Upper lobe of left lung (tissue), 6 donors: ENCODE measurements at places on chromosomes 16 and 17. TPM values are rescaled to one million over a fixed set of nuclear protein-coding genes. Genes with fewer than 3 reads are reported as not detected.

GRCh38 chr17:77542011-77542410, 401.2 kb downstream of the SEC14L1 start:
- H3K4me1 ChIP-seq: peaks cover 10% of the 10 kb centered on the region
- H3K36me3 ChIP-seq: no peaks in the 10 kb centered on the region
- no peaks in the 10 kb centered on the region for H3K27me3 ChIP-seq
- no peak overlapping the region for H3K4me3 ChIP-seq
- no peak for DNase-seq
- H3K27ac ChIP-seq: no peak overlapping the region

DNA sequence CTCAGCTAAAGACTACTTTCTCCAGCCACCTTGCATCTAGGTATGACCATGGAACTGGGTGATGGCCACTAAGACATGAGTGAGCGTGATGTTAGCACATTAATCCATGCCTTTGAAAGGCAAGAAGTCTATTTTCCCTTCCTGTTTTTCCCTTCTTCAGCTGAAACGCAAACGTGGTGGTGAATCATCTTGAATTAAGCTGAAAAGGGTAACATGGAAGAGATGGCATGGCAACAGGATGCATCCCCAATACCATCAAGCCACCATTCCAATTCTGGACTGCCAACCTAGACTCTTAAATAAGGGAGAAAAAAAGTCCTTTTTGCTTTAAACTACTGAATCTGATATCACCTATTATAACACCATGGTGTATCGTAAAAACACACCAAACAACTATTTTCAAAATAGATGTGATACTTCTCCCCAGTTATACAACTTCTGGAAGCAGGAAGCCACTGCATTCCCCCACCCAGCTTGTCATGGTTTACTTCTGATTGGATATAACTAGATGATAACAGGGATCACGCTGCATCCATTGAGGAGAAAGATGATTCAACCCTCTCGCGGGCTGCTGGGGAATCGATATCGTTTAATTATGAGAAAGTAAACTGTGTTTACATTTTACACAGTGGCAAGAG, 368.6 kb downstream of the CDH13 start:
- H3K4me3 ChIP-seq: no peak overlapping the region
- no peak overlapping the region for H3K27ac ChIP-seq
- no peaks in the 10 kb centered on the region for H3K36me3 ChIP-seq
- H3K27me3 ChIP-seq: no peaks in the 10 kb centered on the region

GRCh38 chr17:56801459-56802178, 32.1 kb downstream of the C17orf67 start:
- no peak overlapping the region for H3K27ac ChIP-seq
- DNase-seq: no peak
- H3K27me3 ChIP-seq: no peaks in the 10 kb centered on the region
- no peaks in the 10 kb centered on the region for H3K4me1 ChIP-seq
- H3K36me3 ChIP-seq: no peaks in the 10 kb centered on the region

DNA sequence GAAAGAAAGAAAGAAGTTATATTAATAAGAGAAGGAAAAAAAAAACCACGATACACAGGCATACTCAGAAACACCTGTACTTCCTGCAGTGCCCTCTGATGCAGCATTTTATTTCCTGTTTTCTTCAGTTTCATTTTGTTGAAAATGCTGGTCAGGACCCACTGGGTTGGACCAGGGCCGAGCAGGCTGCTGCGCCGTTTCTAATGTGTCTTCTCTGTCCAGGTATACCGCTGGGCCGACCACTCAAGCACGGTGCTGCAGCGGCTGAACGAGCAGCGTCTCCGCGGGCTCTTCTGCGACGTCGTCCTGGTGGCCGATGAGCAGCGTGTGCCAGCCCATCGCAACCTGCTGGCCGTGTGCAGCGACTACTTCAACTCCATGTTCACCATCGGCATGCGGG, 8.3 kb downstream of the KLHL36 start:
- no peak overlapping the region for H3K27ac ChIP-seq
- DNase-seq: peak; percentile 68
- H3K4me1 ChIP-seq: no peaks in the 10 kb centered on the region
- no peaks in the 10 kb centered on the region for H3K27me3 ChIP-seq
- peaks cover 85% of the 10 kb centered on the region for H3K36me3 ChIP-seq

DNA sequence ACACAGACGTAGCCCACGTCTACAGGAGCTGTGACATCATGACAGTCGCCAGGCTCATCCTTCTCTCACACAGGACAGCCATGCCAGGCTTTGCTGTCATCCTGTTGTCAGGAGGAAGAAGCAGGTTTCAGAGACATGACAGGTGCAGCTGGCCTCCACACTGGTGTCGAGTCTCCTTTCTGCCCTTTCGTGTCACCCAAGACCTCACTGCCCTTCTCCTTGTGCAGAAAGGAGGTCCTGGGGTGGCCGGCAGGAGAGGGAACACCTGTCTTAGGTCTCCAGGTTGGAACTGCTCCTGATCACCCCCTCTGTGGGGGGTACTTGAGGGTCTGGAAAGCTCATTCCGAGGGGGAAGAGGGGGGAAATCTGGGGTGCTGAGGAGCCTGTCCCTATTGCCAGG, 41.6 kb upstream of the IRF8 start:
- H3K4me3 ChIP-seq: no peak overlapping the region
- H3K4me1 ChIP-seq: peaks cover 3% of the 10 kb centered on the region
- H3K36me3 ChIP-seq: no peaks in the 10 kb centered on the region
- no peak for DNase-seq

- H3K27me3 ChIP-seq: no peaks in the 10 kb centered on the region
- no peak for DNase-seq
- peaks cover 25% of the 10 kb centered on the region for H3K4me1 ChIP-seq
- H3K36me3 ChIP-seq: peaks cover 18% of the 10 kb centered on the region
- no peak overlapping the region for H3K4me3 ChIP-seq
- H3K27ac ChIP-seq: no peak overlapping the region
These were observed 2.8 kb downstream of the HAGH start for GRCh38 chr16:1823821-1824220.

DNA sequence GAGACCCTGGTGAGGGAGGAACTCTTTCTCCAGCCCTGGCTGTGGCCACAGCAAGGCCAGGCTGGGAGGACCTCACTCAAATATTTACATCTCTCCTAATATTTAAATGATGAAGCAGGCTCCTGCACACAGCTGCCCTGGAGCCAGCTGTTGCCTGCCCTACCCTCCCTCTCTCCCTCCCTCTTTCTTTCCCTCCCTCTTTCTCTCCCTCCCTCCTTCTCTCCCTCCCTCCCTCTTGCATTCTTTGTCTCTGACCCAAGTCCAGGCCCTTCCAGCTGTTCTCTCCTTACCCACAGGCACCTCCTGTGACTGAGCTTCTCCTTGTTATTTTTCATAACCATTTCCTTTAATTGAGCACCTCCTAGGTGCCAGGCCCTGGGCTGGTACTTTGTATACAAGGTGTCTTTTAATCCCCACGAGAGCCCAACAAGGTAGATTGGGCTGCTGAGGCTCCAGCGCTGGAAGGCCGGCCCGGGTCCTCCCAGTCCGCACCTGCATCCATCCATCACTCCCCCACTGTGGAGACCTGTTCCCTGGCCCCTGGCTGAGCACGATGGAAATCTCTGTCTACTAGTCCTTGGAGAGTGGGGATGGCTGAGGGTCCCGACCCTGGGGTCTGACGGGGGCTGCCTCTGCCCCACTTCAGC, 242.3 kb downstream of the SEC14L1 start:
- H3K4me3 ChIP-seq: no peak overlapping the region
- peaks cover 96% of the 10 kb centered on the region for H3K4me1 ChIP-seq
- H3K27me3 ChIP-seq: no peaks in the 10 kb centered on the region
- H3K36me3 ChIP-seq: no peaks in the 10 kb centered on the region
- no peak for DNase-seq

DNA sequence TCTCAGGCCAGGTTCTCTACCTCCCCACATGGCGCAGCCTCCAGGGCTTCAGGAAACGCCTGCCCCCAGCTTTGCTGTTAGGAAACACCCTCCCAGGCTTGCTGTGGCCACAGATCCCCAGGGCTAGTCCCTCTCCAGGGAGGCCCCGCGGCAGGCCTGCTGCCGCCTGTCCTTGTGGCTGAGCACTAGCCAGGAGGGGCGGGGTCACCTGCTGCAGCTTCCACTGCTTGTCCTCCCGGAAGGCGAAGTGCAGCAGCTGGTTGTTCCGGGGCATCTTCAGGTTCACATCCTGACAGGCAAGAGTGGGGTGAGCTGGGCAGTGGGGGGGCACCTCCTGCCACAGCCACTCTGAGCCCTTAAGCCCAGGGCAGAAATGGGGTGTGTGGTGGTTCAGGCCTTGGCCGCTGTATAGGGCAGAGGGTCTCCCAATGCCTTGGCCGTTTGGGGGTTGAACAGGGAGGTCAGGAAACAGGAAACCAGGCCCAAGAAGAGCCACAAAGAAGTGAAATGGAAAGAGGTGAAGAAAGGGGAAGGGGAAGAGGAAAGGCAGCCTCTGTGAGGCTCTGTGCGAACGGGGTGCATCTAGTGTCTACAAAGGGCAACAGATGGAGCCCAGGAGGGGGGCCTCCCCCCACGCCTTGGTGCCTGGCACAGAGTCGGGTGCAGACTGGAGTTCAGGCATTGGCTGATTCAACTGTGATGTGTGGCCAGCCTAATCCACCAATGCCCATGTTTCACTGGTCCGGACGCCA, 2.0 kb downstream of the ROGDI start:
- H3K36me3 ChIP-seq: peaks cover 25% of the 10 kb centered on the region
- peaks cover 15% of the 10 kb centered on the region for H3K4me1 ChIP-seq
- H3K4me3 ChIP-seq: no peak overlapping the region
- H3K27ac ChIP-seq: peak overlapping the region; percentile 33

GRCh38 chr16:76193906-76194615, 83.1 kb upstream of the CNTNAP4 start:
- no peaks in the 10 kb centered on the region for H3K4me1 ChIP-seq
- no peak overlapping the region for H3K27ac ChIP-seq
- H3K4me3 ChIP-seq: no peak overlapping the region
- H3K36me3 ChIP-seq: no peaks in the 10 kb centered on the region

GRCh38 chr17:74527756-74528155, 3.5 kb downstream of the CD300LB start:
- no peaks in the 10 kb centered on the region for H3K36me3 ChIP-seq
- H3K27me3 ChIP-seq: no peaks in the 10 kb centered on the region
- H3K4me1 ChIP-seq: no peaks in the 10 kb centered on the region
- no peak for DNase-seq

- DNase-seq: peak; percentile 10
- no peak overlapping the region for H3K4me3 ChIP-seq
- H3K36me3 ChIP-seq: no peaks in the 10 kb centered on the region
- H3K27me3 ChIP-seq: no peaks in the 10 kb centered on the region
- no peaks in the 10 kb centered on the region for H3K4me1 ChIP-seq
These were observed 278.9 kb upstream of the FOXF1 start for GRCh38 chr16:86231321-86231995.

DNA sequence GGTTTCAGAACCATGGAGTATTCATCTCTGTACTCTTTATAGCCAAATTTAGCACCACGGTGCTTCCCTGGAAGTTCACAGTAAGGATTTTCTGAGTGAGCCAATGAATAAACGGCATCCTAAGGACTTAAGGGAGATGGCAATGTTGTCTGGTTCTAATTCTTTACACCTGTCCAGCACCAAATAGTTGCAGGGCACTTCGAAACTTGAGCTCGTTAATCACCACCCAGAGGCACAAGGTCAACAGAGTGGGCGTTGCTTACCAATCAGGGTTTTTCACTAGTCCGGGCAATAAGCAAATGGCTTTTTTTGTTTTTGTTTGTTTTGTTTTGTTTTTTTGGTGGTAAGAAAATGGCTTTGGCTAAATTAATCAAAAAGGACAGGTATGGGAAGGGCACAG, 28.2 kb upstream of the TMEM220 start:
- no peak overlapping the region for H3K27ac ChIP-seq
- H3K27me3 ChIP-seq: no peaks in the 10 kb centered on the region
- no peaks in the 10 kb centered on the region for H3K36me3 ChIP-seq
- H3K4me1 ChIP-seq: no peaks in the 10 kb centered on the region
- no peak overlapping the region for H3K4me3 ChIP-seq

DNA sequence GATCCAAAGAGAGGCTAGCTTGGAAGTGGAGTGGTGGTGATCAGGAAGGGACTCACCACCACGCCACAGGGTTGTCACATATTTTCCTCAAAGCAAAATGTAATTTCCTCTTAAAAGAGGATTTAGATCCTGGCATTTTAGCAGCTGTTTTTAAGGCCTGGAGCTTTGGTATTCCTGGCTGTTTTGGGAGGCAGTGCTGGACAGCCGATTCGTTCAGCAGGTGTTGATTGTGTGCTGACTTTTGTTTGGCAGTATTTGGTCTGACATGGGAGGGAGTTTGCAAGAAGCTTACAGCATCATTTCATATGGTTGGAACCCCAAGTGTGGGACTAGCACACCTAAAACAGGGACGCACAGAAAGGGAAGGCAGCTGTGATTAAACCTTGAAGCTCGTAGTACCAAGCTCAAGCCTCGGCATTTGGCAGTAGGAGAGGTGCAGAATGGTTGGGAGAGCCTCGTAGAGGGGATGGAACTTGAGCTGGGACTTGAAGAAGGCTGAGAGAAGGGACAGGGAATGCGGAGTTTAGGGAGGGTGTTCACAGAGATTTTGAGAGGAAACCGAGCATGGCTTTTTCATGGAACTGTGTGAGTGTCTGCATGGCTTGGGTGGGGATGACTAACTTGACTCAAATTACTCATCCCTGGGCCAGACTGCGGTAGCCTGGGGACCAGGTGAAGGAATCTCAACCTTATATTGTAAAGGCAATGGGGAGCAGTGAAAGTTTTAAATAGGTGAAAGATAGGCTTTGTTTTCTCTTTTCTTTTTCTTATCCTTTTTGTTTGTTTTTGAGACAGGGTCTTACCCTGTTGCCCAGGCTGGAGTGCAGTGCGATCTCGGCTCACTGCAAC, 52.3 kb downstream of the RPTOR start:
- H3K4me3 ChIP-seq: no peak overlapping the region
- peaks cover 3% of the 10 kb centered on the region for H3K4me1 ChIP-seq
- no peaks in the 10 kb centered on the region for H3K36me3 ChIP-seq
- H3K27me3 ChIP-seq: no peaks in the 10 kb centered on the region

GRCh38 chr16:30934827-30935557, 11.6 kb downstream of the FBXL19 start:
- DNase-seq: peak; percentile 49
- H3K36me3 ChIP-seq: peaks cover 9% of the 10 kb centered on the region

DNA sequence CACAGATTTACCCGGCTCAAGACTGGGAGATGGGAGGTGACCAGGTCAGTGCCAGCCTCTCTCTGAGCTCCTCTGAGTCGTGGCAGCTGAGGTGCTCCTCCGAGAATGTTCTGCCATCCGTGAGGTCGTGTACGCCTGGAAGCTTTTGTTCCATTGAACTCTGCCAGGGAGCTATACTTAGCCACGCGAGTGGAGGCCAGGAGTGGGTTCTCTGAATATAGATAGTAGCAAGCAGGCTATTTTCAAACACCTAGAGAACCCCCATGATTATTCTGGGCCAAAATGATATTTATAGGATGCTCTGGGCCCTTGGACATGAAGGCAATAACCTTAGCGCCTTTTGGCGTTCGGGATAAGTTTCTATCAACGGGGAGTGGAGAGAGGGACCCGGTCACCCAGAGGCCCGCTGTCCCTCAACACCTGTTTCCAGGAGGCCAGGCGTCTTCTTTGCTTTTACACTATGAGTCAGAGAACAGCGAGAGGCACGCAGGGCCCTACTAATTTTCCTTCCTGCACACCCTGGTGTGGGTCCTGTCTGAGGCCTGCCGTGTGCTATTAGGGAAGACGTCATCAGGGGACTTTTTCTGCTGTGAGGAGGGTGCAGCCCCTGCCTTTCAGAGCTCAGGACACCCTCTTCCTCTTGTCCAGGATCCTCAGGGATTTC, 11.0 kb upstream of the MVD start:
- DNase-seq: no peak
- H3K27ac ChIP-seq: no peak overlapping the region
- H3K36me3 ChIP-seq: no peaks in the 10 kb centered on the region
- no peaks in the 10 kb centered on the region for H3K27me3 ChIP-seq

The ANKRD40CL gene
- total RNA-seq: not detected

The GCGR gene
- total RNA-seq: not detected

The TMEM92 gene
- 4.9 TPM for total RNA-seq

The CPHXL2 gene
- not detected for total RNA-seq

The C17orf100 gene
- 0.78 TPM for total RNA-seq

The ESRP2 gene
- 59.8 TPM for total RNA-seq

The CALB2 gene
- 3.3 TPM for total RNA-seq

The TRIM47 gene
- total RNA-seq: 30.4 TPM

The EMP2 gene
- total RNA-seq: 828 TPM
